Mammary epithelial cell (primary cell): ENCODE measurements at places on chromosomes 5 and 9. TPM values are rescaled to one million over a fixed set of nuclear protein-coding genes. Genes with fewer than 3 reads are reported as not detected.

Gene IL4
- not detected in 2 replicates for total RNA-seq

- no peak for DNase-seq
These were observed 99.1 kb downstream of the AOPEP start for GRCh38 chr9:94825611-94825958.

DNA sequence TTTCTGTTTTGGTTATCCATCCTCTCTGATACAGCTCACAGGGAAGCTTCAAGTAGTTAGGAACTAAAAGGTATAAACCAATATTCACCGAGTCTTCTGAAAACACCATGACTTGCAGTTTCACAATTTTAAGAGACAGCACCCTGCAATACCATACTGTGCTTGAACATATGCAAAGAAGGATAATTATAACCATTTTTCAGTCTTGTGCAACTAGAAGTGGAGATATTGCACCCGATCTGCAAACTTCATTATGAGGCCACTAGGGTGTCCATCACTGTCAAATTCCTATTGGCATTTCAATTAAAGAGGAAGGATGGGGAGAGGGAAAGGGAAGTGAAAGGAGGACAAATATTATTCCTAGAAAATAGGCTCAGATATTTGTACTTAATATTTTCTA lies 32.4 kb upstream of the CEP120 start:
- no peak for DNase-seq

Gene CDC20B
- total RNA-seq = not detected
